NCI-H1105 (cell line): ENCODE measurements at places on chromosomes 13 and 19.

- DNase-seq, result no peak
These were observed 5.9 kb downstream of the CACNG7 start for GRCh38 chr19:53915000-53915399.

GRCh38 chr19:19744641-19745040 lies 11.7 kb upstream of the ZNF14 start:
- DNase-seq, result no peak

- DNase-seq, result no peak
These were observed 93.7 kb upstream of the SGCG start for GRCh38 chr13:23086968-23087623.

DNA sequence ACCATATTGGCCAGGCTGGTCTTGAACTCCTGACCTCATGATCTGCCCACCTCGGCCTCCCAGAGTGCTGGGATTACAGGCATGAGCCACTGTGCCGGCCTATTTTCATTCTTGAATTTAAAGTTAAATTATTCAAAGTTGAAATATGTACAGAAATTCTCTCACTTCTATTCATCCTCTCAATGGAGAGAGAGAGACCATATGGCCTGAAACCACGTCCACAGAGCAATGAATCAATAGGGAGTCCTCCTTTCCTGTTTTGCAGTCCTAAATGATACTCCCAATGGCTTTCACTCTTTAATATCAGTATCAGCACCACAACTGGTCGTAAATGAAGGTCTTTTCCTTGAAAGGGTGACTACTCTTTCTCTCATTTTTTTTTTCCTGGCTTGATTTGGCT lies 30.5 kb upstream of the KCTD4 start:
- no peak for DNase-seq

GRCh38 chr13:50476577-50477285 lies 366.8 kb downstream of the DLEU7 start:
- no peak for DNase-seq

DNA sequence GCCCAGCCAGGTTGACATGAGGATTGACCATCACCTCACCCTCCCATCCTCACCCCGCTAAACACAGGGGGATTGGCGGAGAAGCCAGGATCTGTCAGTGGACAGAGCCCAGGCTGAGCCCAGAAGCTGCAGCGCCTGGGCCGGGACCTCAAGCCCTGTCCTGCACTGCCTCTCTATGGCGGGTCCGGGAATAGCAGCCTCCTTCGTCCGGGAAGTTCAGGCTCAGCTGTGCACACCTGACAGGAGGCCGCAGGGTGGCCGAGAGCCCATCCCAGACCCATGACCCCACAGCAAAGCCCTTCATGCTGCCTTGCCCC lies 67.8 kb downstream of the SPACA7 start:
- peak; percentile 77 for DNase-seq

- DNase-seq, result no peak
These were observed 517.3 kb downstream of the KLF12 start for GRCh38 chr13:73616861-73617260.

DNA sequence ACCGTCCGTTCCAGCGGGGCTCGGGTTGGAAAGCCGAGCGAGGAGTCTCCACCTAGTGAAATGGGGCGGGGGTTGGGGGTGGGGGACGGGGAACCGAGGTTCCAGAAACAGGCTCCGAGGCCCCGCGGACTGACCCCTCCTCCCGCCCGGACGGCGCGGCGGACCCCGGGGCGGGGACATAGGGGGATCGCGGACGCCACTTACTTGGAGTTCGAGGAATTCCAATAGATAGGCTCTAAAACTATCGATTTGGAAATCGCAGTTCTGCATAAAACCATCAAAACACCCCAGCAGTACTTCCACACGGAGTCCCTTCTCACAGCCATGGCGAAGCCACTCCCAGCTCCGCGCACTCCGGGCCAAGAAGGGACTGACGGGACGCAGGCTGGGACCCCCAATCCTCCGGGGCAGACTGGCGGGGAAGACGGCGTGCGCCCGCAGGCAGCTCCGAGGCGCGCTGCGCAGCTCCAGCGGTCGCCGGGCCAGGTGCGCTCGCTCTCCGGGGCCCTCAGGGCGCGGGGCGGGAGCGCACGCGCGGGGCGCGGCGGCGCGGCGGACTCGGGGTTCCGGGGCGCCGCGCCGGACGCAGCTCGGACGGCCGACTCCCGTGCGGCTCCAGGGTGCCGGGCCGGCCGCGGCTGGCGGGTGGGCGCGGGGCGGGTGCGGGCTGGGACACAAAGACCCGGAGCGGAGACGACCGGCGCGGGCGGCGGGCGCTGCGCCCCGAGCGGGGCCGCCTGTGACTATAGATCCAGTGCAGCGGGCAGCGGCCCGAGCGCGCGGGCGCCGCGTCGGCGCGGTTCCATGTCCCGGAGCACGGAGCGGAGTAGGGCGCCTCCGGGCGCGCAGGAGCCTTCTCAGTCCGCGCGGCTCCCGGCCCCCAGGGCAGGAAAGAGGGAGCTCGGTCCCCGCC lies 567 bp downstream of the EFNB2 start:
- peak; percentile 69 for DNase-seq

DNA sequence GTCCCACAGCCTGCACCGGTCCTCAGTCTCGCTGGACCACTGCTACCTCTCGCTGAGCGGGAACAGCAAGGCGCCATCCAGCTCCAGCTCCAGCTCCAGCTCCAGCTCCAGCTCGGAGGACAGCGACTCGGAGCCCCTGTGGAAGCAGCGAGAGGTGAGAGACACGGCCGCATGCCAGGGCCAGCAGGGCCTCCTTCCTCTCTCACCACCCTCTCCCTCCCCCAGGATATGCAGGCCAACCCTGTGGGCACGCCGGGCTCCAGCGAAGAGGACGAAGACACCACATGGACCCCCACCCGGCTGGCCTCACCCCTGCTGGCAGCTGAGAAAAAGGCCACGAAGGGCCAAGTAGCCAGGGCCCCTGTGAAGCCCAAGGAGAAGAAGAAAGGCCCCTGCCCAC lies 7.3 kb downstream of the SIX5 start:
- DNase-seq, result no peak

DNA sequence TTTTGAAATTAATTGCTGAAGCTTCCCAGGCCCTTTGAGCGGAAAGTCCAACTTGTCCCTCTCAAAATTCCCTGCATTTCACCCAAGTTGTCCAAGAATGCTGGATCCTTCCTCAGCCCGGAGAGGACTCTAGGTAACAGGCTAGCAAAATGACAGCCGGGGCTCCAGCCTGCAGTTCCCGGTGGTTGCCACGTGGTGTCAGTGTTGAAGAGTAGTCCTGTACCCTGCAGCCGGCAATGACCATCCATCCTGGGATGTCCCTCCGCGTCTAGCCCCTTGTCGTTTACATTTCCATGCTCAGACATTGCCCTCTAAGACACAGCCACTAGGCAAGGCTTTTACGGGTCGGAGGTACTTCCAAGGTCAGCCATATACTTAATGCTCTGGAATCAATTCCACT lies 31.4 kb upstream of the MTIF3 start:
- peak; percentile 13 for DNase-seq

DNA sequence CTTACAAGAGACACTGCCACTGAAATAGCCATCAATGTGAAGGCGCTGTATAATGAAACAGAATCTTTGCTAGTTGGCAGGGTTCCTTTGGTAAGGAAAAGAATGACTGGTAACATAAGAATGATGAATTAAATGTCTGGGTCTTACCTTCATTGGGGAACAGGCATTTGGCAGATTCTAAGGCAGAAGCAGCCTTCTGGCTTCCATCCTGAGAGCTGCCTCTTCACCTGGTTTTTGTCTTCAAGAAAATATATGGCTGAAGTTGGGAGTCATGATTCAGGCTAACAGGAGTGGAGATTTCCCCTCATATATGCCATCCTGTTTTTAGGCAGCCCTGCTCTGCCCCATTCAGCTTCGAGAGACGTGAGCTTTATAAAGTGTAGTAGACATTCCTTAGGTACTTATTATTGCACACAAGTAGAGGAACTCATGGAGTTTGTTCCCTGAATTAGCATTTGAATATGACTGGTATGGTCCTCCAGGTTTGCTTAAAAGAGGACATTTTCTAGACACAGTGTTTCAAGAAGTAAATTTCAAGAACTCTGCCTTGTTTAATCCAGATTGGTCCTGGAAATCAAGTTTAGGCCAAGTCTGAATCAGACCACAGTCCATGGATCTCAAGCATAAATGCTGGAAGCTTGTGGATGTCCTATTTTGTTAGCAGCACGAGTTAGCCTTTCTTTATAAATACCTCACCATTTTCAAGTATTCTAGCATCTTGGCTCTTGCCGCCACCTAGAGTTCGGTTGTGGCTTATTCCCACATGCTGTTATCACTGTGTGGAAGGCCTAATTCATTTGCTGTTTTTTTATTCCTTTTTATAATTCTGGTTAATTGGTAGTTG lies 56.2 kb upstream of the AKAP11 start:
- no peak for DNase-seq

- DNase-seq, result no peak
These were observed 14.3 kb upstream of the MCF2L start for GRCh38 chr13:112954488-112955270.
